ENCODE measurements at places on chromosomes 13 and 19.

DNA sequence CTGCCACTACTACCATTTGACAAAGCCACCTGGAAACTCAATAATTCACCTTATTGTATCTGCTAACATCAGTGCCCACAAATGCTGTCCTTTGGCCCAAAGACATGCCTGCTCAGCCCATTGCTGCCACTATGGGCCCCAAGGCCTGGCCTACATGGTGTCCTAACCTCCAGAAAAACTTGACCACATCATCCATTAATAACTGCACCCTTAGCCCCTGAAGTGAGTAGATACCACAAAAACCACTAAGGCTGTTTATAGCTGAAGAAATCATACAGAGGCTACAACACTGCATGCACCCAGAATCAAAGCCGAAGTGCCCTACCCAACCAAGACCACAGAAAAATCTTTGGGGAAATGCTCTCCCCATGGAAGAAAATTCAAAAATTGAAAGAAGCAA, 932.8 kb upstream of the SLITRK6 start:
- DNase-seq: no peak

- no peak for DNase-seq
Measured at GRCh38 chr13:68199271-68199670, 969.1 kb upstream of the PCDH9 start.

DNA sequence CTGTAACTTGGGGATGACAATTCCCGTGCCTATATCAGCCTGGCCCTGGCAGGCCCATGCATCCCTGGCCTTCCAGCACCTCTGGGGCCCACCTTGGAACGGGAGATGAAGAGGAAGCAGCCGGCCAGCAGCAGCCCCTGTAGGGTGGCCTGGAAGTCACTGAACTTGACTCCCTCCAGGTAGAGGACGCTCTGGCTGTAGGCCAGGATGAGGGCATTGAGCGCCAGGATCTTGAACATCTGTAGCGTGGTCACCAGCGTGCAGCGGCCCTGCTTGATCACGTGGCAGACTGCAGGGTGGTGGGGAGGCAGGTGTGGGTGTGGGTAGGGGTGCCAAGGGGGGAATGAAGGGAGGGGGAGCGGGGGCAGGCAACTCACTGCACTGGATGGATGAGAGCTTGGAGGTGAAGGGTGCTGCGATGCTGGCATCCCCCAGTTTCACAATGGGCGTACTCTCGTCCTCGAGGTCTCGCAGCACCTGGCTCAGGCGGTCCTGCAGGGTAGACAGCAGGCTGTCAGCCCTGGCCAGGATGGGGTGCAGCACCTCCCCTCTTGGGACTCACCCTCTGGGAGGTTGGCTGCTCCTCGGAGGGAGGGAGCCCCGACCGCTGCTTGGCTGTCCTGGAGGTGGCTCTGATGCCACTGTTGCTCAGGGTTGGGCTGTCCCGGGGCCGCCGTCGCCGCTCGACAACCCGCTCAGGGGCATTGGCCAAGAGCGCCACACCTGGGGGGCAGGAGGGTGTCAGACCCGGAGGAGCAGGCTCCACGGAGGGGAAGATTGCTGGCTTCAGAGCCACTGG, 3.8 kb upstream of the GMIP start:
- DNase-seq: no peak

DNA sequence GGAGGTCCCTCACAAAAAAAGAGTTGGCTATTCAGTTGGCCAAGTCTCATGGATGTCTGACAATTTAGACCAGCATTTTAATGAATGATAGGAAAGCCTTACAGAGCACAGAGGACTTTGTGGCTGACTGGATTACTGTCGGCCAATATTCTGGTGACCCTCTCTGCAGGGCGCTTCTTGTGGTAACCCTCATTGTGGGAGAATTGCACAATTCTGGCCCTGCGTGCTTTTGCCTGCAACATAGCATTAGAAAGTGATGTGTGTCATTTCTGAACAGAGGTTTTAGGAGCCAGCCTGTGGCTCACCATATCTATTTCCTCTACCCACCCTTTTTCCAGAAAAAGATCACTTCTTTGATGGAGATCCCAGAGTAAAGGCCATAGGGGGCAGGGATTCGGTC, 71.4 kb downstream of the EFNB2 start:
- DNase-seq: no peak

DNA sequence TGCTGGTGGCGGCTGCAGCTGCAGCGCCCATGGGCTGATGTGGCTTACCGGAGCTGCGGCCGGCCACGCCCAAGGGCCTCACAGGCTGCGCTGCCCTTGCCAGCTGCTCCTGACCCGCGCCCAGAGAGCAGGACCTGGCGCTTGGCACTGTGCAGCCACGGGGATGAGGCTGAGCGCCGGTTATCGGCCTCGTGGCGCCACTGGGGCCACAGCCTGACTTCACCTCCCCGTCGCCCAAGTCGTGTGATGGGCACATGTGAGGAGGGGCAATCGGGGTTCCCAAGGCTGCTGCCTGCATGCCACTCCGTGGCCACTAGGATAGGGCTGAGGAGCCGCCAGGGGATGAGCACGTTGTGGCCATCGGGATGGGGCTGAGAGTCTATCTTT, 77.2 kb upstream of the PABPC3 start:
- no peak for DNase-seq

DNA sequence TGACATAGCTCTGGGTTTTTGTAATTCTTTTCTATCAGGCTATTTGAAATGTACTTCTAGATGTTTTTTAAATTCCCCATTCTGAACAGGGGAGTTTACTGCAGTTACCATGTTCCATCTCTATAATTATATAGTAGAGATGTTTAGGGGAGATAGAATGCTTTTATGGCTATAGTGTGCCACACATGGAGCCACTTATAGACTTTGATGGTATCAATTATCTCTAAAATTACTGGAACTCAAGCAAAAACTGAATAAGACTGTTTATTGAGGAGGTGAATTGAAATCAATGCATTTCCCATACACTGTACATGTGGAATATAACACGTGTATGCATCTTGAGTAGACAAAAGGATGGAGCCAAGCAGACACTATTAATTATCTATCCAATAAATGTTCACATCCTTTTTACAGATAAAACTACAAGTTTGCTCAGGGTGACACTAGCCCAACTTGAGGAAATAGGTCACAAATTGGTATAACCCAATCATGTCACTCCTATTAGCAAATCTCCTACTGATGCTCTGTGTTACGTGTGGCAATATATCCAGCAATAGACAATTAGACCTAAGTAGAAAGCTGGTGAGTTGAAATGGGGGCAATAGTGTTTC, 1882.6 kb downstream of the PCDH9 start:
- no peak for DNase-seq

DNA sequence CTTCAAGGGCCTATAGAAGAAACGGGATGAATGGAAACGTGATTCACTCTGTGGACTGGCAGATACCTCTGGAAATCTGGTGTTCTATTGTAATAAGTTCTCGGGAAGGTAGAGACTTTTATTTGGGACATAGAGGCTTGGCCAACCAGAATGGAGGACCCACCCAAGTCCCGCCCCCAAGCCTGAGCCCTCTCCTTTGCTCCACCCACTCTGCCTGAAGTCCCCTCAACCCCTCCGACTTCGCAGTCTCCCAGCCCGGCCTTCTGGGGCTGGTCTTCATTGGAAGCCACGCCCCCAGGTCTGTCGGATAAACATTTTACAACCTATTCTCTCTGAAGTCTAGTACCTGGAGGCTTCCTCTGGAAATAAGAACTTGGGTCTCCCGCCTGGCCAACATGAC, 16.9 kb downstream of the FBXL12 start:
- no peak for DNase-seq

DNA sequence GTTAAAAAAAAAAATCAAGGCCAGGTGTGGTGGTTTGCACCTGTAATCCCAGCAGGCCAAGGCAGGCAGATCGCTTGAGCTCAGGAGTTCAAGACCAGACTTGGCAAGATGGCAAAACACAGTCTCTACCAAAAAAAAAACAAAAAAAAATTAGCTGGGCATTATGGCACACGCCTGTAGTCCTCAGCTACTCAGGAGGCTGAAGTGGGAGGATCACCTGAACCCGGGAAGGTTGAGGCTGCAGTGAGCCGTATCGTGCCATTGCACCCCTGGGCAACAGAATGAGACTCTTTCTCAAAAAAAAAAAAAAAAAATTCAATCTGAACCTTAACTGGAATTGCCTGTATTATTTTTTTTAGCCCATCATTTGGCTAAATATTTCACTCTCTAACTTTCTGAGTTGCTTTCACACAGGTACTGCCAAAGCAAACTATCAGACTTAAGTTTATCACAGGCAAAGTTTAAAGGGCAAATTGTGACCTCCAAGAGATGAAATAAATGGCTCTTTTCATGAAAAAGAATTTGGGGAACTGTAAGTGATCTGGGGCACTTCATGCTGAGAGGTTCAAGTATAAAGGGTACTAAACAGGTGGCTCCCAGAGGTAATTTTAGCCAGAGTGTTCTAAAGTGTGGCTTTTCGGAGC, 14.7 kb upstream of the SLC25A30 start:
- DNase-seq: no peak

GRCh38 chr13:56706485-56706884, 434.2 kb upstream of the PRR20A start:
- DNase-seq: no peak

GRCh38 chr19:18518639-18519038, 3.2 kb downstream of the ELL start:
- DNase-seq: no peak

GRCh38 chr13:50015258-50015657, at the start of gene KCNRG:
Gene KCNRG, plus strand, starts transcription at chr13:50015444. Its CDS starts 50 bp downstream, at chr13:50015494.
- DNase-seq: no peak

Measured in hippocampal formation (tissue), 2 donors.